Coronary artery (tissue), 2 donors: ENCODE measurements at places on chromosomes 7 and 10.

- no peak for DNase-seq
Observed at GRCh38 chr10:126536148-126536547, 134.3 kb downstream of the C10orf90 start.

GRCh38 chr10:127702271-127702670 lies 34.7 kb upstream of the FOXI2 start:
- no peak for DNase-seq

DNA sequence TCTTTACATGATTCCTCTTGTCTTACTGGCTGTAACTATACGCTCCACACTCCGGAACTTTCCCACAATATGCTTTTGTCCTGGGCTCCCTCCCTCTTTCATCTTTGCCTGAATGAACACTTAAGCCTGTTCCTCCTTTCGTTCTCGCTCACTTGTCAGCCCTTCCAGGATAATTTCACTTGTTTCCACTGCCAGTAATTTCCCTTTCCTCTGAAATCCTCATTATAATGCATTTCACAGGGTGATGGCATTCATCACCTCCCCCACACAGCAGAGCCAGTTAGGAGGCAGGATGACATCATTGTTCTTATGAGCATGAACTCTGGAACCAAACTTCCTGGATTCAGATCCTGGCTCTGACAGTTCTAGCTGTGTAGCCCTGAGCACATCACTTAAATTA lies 372.6 kb downstream of the GPR158 start:
- no peak for DNase-seq

DNA sequence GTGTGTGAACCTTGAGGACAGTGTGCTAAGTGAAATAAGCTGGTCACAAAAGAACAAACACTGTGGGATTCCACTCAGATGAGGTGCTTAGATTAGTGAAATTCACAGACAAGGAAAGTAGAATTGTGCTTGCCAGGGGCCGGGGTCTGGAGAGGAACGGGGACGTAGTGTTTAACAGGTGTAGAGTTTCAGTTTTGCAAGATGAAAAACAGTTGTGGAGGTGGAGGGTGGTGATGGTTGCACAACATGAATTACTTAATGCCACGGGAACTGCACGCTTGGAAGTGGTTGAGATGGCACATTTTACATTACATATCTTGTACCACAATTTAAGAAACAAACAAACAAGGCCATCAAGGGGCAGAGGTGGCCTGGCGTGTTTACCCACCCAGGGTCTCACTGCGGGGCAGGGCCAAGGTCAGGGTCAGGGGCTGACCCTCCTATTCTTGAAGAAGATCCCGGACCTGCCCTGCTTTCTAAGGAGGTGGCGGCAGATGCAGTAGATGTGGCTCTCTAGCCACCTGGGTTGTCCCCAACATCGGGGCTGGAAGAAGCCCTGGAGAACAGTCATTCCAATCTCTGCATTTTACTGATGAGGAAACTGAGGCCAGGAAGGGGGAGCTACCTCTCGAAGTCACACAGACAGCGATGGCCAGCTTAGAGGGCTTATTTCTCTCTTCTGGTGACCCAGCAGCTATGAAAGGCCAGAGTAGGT lies 91.5 kb upstream of the LRRC4 start:
- peak; percentile 55 for DNase-seq

- no peak for DNase-seq
Observed at GRCh38 chr7:91288208-91288824, 24.1 kb downstream of the FZD1 start.

GRCh38 chr7:134804854-134805253 lies 25.4 kb downstream of the CALD1 start:
- DNase-seq = no peak

DNA sequence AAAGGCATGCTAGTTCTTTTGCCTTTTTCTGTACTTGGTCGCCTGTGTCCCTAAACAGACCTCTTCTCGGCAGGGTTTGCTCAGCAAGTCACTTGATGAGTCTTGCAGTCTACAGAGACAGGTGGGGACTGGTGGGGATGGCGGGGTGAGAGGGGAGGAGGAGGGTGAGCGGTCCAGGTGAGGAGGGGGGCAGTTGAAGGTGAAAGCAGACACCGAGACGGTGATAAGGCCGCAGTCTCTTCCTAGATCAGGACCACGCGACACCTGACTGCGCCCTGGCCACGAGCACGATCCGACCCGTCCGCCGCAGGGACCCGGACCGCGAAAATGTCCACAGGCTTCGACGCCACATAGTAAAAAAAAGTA lies 566 bp downstream of the ASNS start:
- peak; percentile 72 for DNase-seq

GRCh38 chr10:78455236-78455635 lies 421.6 kb downstream of the RPS24 start:
- no peak for DNase-seq

GRCh38 chr7:109772161-109772560 lies 1202.5 kb downstream of the DNAJB9 start:
- no peak for DNase-seq

GRCh38 chr10:7906128-7906527 lies 87.8 kb downstream of the TAF3 start:
- no peak for DNase-seq

- DNase-seq = no peak
Observed at GRCh38 chr10:70604106-70604505, 1.6 kb upstream of the PRF1 start.

DNA sequence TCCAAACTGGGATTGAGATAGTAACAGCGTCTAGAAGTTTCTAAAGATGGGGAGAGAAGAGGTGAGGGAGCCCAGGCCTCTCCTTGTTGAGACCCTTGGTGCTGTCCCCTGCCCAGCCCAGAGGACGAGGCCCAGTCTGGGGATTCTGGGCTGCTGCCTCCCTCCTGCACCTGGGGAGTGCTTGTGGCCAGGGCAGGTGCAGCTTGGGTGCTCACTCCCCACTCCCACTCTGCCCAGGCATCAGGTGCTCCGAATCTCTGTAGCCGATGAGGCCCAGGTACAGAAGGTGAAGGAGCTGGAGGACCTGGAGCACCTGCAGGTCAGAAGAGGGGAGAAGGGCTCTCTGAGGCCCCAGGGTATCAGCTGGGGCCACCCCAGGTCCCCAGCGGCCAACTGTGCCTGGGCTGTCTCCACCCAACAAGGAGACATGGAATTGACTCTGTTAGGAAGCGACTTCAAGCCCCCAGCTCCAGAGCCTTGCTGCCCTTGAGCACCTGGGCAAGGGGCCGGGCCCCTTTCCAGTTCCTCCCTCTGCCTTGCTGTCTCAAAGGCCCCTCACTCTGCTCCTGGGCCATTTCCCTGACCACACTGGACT lies 664 bp downstream of the CPA1 start:
- peak; percentile 63 for DNase-seq

DNA sequence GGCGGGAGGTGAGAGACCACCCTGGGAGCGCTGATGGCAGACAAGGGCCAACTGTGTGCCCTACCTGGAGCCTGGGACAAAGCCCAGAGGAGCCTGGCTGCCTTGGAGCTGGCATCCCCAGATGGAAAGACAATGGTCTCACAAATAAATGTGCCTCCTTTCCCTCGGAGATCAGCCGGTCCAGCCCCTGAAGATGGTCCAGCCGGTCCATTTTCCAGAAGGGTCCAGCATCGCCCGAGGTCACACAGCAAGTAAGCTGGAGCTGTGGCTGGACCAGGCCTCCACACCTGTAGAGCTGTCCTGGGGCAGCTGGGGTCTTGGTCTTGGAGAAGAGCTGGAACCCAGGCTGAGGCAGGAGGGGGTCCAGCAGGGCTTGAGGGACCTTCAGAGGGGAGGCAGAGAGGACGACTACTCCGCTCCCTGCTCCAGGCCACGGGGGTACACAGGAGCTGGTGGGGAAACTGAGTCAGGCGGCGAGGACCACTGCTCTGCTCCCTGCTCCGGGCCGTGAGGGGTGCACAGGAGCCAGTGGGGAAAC lies 3.6 kb downstream of the ELFN1 start:
- DNase-seq = peak; percentile 52

GRCh38 chr7:30922596-30922995 lies 10.9 kb downstream of the AQP1 start:
- DNase-seq = peak; percentile 55
